ENCODE measurements at places on chromosomes 3 and 15.

- no peak for DNase-seq
Observed at GRCh38 chr15:84960391-84961113, 21.1 kb upstream of the PDE8A start.

DNA sequence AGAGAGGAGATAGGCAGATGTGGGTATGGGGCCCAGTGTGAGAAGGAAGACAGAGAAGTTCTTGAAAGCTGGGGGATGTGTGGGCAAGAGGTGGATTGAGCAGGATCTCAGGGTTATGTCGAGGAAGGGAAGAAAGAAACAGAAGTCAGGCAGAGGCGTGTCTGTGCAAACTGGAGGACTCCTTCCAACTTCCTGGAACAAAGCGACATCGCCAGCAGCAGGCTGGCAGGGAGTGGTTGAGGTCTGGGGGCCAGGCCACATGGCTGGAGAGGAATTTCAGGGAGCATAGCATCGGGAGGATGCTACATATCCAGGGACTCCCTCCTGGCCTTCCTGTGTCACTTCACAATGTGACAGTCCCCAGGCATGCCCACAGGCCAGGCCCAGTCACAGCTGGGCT, 42.9 kb upstream of the MYZAP start:
- DNase-seq: no peak

GRCh38 chr3:135762188-135762856, 203.2 kb upstream of the PPP2R3A start:
- no peak for DNase-seq

DNA sequence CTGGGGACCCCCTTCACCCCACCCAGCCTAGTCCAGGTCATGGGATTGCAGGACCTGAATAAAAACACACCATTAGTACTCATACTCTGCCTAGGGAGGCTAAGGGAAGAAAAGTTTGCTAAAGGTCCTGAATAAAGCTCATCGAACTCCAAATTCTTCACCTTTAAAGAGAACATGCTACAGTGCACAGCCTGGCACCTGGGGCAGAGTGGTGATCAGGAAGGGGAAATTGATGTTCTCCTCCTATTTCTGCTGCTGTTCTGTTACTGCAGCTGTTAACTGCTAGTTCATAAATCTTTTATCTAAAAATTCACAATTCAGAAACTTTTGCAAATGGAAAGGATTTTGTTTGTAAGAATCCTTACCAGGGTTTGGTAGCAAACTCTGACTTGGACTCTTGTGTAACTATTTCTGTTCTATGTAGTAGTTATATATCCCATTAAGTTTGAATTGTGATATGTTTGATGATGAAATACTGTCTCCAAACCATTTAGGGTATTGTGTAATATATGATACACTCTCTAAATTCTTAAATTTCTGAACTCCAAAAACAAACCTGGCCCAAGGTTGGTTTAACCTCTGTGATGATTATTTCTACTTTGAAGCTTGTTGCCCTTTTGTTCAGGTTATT, 27.9 kb downstream of the MCTP2 start:
- DNase-seq: no peak

- DNase-seq: peak; percentile 74
Observed at GRCh38 chr3:177345049-177345972, 148.0 kb upstream of the TBL1XR1 start.

DNA sequence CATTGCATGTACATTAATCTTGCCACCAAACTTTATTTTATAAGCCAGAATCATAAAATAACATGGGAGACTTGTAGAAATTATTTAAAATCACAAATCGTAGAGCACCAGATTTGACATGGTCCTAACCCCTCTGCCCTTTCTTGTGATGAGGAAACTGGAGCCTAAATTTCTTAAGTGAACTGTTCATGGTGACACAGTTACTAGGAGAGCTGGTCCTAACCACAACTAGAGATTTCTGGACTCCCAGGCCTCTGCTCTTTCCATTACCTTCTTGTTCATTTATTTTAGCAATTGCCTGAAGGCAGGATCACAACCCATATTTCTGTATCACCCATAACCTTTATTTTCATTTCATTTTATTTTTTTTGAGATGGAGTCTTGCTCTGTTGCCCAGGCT, 352.5 kb downstream of the LPP start:
- DNase-seq: no peak

DNA sequence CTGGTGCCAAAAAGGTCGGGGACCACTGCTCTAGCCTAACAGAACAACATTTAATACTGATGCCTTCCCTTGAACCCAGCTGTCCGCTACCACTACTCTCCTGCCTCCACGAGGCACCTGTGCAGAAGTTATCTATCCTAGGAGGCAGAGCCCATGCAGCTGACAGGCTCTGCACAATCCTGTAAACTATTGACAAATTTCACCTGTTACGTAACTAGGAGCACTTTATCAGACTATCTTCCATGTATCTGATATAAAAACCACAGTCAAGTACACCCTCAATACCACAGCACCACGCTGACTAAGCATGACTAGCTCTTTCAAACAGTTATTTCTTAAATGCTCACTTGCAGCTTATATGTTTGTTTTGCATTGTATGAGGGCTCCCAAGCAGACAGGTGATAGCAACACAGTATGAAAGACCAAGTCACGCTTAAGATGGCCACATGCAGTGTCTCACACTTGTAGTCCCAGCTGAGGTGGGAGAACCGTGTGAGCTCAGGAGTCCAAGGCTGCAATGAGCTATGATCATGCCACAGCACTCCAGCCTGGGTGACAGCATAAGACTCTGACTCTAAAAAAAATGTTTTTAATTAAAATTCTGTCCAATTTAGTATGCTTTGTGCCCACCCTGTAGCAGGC, 4.5 kb upstream of the IL17RC start:
- DNase-seq: peak; percentile 54

- no peak for DNase-seq
Observed at GRCh38 chr3:27105904-27106303, 263.3 kb downstream of the NEK10 start.

DNA sequence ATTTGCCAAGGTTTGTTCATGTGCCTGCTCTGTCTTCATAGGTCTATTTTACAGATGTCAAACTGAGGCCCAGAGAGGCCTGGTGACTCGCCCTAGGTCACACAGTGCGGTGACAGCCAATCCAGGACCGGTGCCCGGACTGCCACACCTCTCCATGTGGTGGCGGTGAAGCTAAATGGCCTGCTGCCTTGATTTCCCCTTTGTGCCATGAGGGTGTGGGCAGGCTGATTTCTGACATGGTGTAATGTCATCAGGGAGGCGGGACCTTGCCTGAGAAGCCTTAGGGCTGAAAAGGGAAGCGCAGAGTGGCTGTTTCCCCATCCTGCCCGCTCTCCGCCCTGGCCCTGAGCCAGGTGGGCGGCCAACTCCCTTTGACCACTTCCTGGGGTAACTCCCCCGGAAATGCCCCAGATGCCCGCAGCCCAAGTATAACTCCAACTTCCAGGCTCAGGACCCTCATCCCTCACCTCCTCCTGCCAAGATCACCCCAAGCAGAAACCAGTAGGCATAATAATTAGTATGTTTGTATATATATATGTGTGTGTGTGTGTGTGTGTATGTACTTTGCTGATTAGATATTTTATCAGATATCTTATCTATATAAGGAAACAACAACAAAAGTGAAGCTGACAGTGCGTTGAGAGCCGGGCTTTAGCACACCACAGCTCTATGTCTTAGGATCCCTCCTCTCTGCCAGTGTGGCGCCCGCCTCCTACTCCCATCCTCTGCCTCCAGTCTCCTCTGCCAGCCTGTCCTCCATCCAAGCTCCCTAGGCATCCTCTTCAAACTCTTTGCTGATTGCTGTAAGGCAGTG, 63.9 kb downstream of the IQSEC1 start:
- no peak for DNase-seq

DNA sequence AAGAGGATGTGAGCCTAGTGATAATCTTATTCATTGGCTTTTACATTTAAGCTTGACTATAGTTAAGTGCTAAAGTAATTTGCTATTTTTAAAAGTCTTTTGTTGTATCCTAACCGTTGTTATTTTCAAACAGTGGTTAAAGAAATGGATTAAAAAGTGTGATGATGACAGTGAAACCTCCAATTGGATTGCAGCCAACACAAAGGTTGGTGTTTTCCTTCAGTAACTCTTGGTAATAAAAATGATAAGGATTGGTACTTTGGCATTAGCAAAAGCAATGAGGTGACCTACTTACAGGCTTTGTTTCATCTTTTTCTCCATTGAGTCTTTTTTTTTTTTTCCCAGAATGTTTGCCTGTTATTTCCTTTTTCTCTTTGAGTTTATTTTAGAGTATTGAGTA, 87.5 kb upstream of the GOLGA6B start:
- DNase-seq: no peak

- DNase-seq: no peak
Observed at GRCh38 chr15:57218826-57219576, 157.3 kb upstream of the CGNL1 start.

DNA sequence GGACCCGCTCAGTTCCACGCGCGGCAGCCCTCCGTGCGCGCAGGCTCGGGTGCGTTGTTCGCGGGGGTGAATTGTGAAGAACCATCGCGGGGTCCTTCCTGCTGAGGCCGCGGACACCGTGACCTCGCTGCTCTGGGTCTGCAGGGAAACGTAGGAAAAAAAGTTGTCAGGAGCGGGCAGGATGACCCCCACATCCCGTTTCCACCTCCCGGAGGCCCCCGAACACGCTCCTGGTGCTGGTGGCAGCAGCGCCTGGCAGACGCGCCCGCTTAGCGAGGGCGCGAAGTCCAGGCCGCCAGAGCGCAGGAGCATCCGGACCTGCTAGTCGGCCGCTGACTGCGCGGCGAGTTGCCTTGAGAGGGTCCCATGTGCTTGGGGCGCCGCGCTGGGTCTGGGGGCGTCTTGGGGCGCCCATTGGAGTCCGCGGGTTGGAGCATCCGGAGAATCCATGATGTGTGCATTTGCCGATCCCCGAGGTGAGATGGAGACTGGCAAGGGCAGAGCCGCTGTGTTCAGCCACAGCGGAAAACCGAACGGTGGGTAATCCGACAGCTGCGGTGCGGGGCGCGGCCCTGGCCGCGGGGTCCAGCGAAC, 520 bp downstream of the GREM1 start:
- DNase-seq: no peak

DNA sequence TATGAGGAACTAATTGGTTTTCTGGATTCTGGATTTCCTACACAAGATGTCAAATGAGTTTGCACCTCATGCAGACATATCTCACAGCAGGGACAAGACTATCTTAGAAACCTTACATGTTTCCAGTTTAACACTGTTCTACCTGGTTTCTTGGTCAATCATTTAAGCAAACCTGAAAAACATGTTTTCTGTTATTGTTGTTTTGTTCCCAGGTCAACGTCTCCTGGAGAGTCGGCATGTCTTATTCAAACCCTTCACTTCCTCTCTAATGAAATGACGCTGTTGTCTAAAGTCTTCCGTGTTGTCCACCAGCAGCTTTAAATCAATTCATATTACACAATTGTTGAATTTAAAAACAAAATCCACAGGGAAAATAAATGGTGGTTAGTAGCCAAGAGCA, 150.9 kb downstream of the CNTN3 start:
- DNase-seq: no peak

DNA sequence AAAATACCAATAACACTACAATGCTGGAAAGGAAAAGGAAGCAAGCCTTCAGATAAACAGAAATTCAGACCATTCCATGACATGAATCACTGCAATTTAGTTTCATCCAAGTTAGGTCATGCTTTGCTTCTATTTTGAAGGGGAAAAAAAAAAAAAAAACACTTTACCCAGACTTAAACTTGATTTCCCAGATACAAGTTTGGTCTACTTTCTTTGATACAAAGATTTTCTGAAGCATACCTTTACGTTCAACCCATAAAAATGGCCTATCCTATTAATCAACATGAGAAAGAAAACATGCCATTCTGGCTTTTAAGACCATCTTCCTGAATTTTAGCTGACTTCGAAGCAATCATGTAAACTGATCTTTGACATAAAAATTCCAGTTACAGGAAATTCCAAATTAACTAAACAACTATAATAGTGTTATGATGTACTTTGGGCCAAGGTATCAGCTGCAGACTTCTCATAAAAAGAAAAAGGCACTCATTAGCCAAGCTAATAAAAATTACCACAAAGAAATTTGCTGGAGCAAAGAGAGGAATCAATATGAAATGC, 12.6 kb downstream of the OSBPL10 start:
- no peak for DNase-seq

GRCh38 chr15:41605566-41605965, 46.6 kb downstream of the TYRO3 start:
- no peak for DNase-seq

DNA sequence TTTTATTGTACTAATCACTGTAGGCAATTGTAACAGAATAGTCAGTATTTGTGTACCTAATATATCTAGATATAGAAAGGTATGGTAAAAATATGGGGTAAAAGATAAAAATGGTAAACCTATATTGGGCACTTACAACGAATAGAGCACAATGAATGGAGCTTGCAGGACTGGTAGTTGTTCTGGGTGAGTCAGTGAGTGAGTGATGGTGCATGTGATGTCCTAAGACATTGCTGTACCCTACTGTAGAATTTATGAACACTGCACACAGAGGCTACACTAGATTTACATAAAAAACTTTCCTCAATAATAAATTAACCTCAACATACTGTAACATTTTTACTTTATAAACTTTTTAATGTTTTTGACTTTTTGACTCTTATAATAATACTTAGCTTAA, 274.3 kb upstream of the PPP2R3A start:
- DNase-seq: no peak

GRCh38 chr15:101580431-101580830, 71.8 kb downstream of the TM2D3 start:
- no peak for DNase-seq

GRCh38 chr3:132662212-132662611, 2.1 kb downstream of the UBA5 start:
- DNase-seq: no peak

GRCh38 chr3:4846543-4846942, 132.7 kb upstream of the BHLHE40 start:
- no peak for DNase-seq

DNA sequence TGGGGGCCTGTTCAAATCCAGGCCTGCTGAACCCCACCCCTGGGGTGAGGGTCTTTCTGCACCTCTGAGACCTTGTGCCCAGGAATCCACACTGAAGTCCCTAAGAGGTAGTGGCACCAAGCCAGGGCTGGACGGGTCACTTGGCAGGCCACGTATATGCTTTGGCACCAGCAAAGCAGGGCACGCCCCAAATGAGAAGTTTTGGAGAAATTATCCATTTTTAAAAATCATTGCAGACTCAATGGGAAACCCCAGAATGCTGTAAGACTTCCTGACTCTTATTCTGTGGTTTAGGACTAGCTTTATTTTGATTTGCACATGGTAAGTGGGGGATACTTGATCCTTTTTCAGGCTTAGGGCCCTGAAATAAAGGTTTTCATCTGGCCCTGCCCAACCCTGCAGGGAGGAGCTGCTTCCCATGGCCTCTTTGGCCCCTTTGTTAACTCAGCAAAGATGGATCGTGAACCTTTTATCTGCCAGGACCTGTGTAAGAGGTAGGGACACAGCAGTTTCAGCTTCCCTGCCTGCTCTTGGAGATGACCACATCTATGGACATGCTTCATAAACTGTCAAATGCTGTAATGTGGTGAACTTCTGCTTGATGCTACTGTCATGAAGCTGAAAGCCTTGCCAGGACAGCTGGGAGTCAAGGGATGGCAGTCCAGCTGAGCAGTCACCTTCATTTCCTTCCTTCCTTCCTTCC, 88.0 kb downstream of the HMG20A start:
- DNase-seq: no peak

- peak; percentile 90 for DNase-seq
Observed at GRCh38 chr3:39166932-39167532, 13.6 kb upstream of the CSRNP1 start.

GRCh38 chr15:72785432-72785831, 1.9 kb upstream of the ADPGK start:
- no peak for DNase-seq

Data from epithelial cell of prostate (primary cell).